ENCODE measurements at places on chromosomes 7 and 10. TPM values are rescaled to one million over a fixed set of nuclear protein-coding genes. Genes with fewer than 3 reads are reported as not detected.

Gene CYP2E1
- 0.96 TPM for total RNA-seq

Gene FBXO24
- total RNA-seq: not detected

Gene MUC3A
- total RNA-seq: 0.10 TPM

Gene LRIT1
- total RNA-seq: not detected

DNA sequence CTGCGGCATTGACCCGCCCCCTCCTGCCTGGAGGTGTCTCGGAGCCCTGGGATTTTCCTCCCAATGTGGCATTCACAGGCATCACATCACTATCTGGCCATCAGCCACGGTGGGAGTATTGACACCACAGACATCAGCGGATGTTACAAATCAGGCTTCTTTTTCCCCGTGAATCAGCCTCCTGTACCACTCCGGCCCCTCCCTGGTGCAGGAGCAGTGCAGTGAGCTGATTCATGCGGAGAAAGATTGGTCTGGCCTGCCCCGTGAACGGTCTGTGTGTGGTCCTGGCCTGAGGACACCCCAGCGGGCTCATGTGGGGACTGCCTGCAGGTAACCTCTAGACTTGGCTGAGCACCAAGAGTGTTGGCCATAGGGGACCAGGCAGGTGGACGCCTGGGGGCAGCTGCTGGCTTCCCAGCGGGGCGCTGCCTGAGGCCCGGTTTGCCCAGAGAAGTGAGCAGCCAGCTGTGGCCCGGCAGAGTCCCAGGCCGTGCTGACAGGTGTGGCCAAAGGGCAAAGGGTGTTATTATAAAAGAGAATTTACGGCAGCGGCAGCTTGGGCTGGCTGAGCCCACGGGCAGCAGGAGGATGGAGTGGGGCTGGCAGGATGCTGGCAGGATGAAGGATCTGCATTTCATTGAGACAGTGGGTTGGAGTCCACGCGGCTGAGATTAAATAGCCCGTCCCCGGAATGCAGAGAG is 32.1 kb upstream of the GNA12 start:
- H3K4me3 ChIP-seq: no peak overlapping the region
- no peak overlapping the region for H3K27ac ChIP-seq
- H3K4me1 ChIP-seq: peaks cover 7% of the 10 kb centered on the region
- no peaks in the 10 kb centered on the region for H3K36me3 ChIP-seq
- no peaks in the 10 kb centered on the region for H3K27me3 ChIP-seq

DNA sequence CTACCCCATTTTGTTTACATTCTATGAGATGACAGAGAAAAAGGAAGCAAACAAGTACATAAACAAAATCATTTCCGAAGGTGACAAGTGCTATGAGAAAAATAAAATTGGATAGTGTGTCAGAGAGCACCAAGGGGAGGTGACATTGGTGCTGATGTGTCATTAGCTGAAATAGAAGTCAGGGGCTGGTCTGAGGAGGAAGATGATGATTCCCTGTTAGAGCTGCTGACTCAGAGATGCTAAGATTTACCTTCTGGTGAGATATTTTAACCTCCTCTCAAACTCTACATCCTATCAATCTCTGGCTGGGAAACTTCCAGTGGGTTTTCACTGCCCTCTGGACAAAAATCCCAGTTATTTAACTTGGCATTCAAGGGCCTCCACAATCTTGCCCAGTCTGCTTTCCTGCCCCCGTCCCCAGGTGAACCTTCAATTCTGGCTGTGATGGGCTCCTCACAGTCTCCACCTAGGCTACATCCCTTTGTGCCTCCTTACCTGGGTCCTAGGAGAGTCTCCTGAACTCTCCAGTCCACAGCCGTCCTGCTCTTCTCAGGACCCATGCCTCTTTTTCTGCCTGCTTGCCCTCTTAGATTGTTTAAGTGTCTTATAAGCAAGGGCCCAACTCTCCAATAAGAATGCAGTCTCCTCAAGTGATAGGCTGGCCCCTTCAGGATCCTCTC is 26.6 kb downstream of the DUSP5 start:
- no peak overlapping the region for H3K4me3 ChIP-seq
- DNase-seq: no peak
- H3K27ac ChIP-seq: no peak overlapping the region
- no peaks in the 10 kb centered on the region for H3K36me3 ChIP-seq
- H3K27me3 ChIP-seq: no peaks in the 10 kb centered on the region

DNA sequence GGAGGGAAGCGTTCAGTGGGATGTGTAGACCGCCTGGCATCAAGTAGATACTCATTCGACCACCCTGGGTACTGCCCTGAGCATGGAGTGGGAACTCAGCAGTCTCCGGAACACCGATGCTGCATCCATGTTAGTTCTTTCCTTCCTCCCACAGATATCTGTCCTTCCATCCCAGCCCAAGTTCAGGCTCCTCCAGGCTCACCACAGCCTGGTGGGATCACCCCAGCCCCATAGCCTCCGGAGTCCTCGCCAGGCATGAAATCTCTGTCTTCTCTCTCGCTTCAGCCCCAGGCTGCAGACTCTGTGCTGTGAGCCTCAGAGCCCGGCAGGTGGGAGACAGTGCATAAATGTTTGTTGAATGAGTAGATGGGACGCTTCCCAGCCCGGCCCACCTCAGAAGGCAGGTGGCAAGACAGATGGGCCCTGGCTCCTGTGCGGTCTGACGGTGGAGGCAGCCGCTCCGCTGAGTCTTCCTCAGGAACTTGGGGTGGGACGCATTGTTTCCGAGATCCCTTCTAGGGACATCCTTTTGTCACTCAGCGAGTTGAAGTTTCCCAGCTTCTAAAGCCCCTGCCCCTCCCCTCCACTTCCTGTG is 42.9 kb downstream of the ELFN1 start:
- no peak overlapping the region for H3K4me3 ChIP-seq
- H3K36me3 ChIP-seq: no peaks in the 10 kb centered on the region
- no peak overlapping the region for H3K27ac ChIP-seq
- H3K27me3 ChIP-seq: no peaks in the 10 kb centered on the region

- H3K27me3 ChIP-seq: no peaks in the 10 kb centered on the region
- no peak overlapping the region for H3K4me3 ChIP-seq
- DNase-seq: no peak
- H3K36me3 ChIP-seq: no peaks in the 10 kb centered on the region
- H3K27ac ChIP-seq: no peak overlapping the region
Observed at GRCh38 chr7:27889800-27890199, 149.8 kb downstream of the TAX1BP1 start.

DNA sequence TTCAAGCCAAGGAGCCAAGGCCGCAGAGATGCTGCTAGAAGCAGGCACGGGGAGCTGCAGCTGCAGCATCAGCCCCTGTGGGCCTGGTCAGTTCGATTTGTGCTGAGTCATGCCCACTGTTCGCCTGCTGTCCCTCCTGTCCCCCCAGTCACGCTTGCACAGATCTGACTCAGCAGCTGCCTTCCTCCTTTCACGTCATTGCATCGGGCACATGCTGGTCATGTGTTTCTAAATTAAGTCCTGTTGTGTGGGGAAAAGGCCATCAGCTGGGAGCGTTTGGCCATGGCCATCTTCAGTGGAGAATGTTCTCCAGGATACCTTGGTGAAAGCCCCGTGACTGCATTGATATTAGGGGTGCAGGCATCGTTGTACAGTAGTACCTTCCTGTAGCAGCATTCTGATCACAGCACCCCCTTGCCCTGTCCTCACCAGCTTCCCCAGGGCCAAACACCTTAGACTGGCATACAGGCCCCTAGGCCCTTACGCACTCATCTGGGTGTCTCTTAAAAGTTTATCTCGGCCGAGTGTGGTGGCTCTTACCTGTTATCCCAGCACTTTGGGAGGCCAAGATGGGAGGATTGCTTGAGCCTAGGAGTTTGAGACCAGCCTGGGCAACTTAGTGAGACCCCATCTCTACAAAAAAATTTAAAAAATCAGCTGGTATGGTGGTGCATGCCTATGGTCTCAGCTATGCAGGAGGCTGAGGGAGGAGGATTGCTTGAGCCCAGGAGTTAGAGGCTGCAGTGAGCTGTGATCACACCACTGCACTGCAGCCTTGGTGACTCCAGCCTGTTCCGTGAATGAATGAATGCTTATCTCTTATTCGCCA is 23.2 kb downstream of the POR start:
- H3K27ac ChIP-seq: no peak overlapping the region
- no peak overlapping the region for H3K4me3 ChIP-seq
- H3K27me3 ChIP-seq: no peaks in the 10 kb centered on the region
- no peaks in the 10 kb centered on the region for H3K36me3 ChIP-seq
- H3K4me1 ChIP-seq: no peaks in the 10 kb centered on the region

DNA sequence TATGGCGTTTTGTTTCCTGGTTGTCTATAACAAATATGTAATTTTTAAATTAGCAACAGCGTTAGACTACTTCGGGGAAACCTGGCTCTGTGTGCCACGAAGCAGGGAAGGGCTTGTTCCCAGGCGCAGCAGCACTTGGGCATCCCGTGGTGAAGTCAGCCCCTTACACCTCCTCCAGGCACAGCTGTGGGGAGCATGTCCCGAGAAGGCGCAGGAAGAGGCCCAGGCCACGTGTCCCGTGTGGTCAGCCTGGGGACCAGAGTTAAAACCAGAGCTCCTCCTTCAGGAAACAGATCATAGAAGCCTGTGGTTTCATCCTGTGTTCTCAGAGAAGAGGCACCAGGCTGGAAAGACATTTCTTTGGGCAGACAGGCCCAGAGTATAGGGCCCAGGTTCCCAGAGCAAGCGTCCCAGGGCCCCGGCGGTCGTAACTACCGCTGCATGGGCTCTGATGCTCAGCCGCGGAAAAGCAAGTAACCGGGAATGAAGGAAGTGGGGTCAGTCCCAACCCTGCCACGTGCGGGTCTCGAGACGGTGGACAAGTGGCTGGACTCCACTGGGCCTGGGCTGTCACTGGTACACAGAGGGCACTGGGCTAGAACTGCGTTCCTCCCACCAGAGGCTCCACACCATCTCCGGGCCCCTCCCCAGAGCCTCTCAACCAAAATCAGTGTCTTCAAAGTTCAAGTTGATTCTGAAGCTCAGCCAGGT is 7.1 kb downstream of the NUDT1 start:
- peak overlapping the region; percentile 50 for H3K4me3 ChIP-seq
- DNase-seq: peak; percentile 48
- H3K36me3 ChIP-seq: peaks cover 3% of the 10 kb centered on the region
- no peaks in the 10 kb centered on the region for H3K27me3 ChIP-seq

DNA sequence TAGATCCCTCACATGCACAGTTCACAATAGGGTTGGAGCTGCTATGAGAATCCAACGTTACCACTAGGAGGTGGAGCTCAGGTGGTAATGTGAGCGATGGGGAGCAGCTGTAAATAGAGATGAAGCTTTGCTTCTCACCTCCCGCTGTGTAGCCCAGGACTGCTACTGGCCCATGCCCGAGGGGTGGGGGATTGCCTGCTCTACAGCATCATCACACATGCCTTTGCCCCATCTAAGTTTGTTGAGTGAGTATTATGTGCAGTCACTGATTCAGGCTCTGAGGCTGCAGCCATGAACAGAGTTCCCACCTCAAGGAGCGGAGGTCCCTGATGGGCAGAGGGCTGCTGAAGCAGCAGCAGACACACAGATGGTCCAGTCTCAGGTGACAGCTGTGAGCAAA is 94.1 kb downstream of the CHST15 start:
- no peak overlapping the region for H3K4me3 ChIP-seq
- H3K27ac ChIP-seq: no peak overlapping the region
- no peaks in the 10 kb centered on the region for H3K36me3 ChIP-seq
- peaks cover 3% of the 10 kb centered on the region for H3K4me1 ChIP-seq

GRCh38 chr7:96026010-96026409 is 253.7 kb downstream of the DYNC1I1 start:
- H3K4me3 ChIP-seq: no peak overlapping the region
- DNase-seq: no peak
- no peaks in the 10 kb centered on the region for H3K27me3 ChIP-seq
- no peak overlapping the region for H3K27ac ChIP-seq
- H3K4me1 ChIP-seq: no peaks in the 10 kb centered on the region

GRCh38 chr7:115679976-115680375 is 350.6 kb downstream of the TFEC start:
- H3K27ac ChIP-seq: no peak overlapping the region
- no peaks in the 10 kb centered on the region for H3K36me3 ChIP-seq
- H3K4me1 ChIP-seq: no peaks in the 10 kb centered on the region
- DNase-seq: peak; percentile 5
- H3K4me3 ChIP-seq: no peak overlapping the region

GRCh38 chr10:31123946-31124345 is 92.3 kb upstream of the ZNF438 start:
- no peaks in the 10 kb centered on the region for H3K27me3 ChIP-seq
- H3K27ac ChIP-seq: no peak overlapping the region
- H3K4me1 ChIP-seq: no peaks in the 10 kb centered on the region
- no peak for DNase-seq

DNA sequence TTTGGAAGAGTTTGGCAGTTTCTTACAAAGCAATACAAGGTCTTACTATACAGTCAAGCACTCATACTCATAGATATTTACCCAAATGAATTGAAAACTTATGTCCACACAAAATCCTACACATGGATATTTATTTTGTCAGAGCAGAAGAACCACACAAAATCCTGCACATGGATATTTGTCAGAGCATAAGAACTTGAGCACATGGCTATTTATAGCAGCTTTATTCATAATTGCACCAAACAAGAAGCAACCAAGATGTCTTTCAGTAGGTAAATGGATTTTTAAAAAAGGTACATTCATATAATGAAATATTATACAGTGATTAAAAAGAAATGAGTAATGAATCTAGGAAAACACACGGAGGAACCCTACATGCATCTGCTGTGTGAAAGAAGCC is 115.4 kb downstream of the BTAF1 start:
- no peak overlapping the region for H3K27ac ChIP-seq
- H3K4me1 ChIP-seq: no peaks in the 10 kb centered on the region
- H3K4me3 ChIP-seq: no peak overlapping the region
- no peaks in the 10 kb centered on the region for H3K36me3 ChIP-seq
- no peak for DNase-seq

DNA sequence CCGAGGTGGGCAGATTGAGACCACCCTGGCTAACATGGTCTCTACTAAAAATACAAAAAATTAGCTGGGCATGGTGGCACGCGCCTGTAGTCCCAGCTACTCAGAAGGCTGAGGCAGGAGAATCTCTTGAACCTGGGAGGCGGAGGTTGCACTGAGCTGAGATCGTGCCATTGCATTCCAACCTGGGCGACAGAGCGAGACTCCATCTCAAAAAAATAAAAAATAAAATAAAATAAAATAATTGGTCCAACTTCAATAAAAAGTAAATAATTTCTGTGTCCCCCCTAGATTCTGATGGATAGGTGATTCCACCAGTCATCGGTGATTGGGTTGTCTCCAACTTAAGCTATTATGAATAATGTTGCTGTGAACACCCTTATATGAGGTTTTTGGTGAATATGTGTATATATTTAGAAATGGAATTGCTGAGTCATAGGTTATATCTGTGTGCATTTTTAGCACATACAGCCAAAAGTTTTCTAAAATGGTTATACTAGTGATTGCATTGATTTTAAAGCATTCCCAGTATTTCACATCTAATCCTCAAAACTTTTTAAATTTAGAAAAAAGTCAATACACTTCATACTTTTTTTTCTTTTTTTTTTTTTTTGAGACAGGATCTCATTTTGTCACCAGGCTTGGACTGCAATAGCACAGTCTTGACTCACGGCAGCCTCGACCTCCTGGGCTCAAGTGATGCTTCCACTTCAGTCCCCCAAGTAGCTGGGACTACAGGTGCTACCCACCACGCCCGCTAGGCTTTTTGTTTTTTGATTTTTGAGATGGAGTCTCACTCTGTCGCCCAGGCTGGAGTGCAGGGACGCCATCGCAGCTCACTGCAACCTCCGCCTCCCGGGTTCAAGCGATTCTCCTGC is 13.7 kb upstream of the SRPK2 start:
- H3K4me1 ChIP-seq: no peaks in the 10 kb centered on the region
- H3K27me3 ChIP-seq: no peaks in the 10 kb centered on the region
- H3K36me3 ChIP-seq: no peaks in the 10 kb centered on the region

GRCh38 chr7:68439897-68440296 is 1158.4 kb upstream of the AUTS2 start:
- H3K4me1 ChIP-seq: no peaks in the 10 kb centered on the region
- H3K4me3 ChIP-seq: no peak overlapping the region
- H3K27me3 ChIP-seq: no peaks in the 10 kb centered on the region
- no peak for DNase-seq

All from GM12878 (cell line).